Activated CD8-positive, alpha-beta memory T cell treated with anti-CD3 and anti-CD28 coated beads for 24 hours (primary cell): ENCODE measurements at places on chromosomes 1 and 21.

- no peak for DNase-seq
These were observed 33.3 kb upstream of the KIF26B start for GRCh38 chr1:245121523-245121922.

GRCh38 chr1:46285730-46286477, 17.5 kb downstream of the LRRC41 start:
- peak; percentile 71 for DNase-seq

DNA sequence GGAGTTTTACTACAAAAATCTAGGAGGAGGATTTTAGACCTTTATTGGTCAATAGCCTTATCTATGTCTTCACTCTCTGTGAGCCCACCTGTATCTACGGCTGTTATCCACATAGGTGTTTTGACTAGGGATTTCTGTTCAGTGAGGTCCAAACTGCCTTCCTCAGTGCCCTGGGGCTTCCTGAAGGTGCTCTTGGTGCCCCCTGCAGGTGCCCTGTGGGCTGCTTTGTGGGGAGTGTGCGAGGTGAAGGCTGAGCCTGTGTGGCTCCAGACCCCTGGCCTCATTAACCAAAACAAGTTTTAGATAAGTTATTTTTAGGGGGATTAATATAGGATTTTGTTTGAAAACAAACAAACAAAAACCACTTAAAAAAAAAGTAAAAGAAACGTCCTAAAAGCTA, 122.5 kb downstream of the KIF26B start:
- no peak for DNase-seq

DNA sequence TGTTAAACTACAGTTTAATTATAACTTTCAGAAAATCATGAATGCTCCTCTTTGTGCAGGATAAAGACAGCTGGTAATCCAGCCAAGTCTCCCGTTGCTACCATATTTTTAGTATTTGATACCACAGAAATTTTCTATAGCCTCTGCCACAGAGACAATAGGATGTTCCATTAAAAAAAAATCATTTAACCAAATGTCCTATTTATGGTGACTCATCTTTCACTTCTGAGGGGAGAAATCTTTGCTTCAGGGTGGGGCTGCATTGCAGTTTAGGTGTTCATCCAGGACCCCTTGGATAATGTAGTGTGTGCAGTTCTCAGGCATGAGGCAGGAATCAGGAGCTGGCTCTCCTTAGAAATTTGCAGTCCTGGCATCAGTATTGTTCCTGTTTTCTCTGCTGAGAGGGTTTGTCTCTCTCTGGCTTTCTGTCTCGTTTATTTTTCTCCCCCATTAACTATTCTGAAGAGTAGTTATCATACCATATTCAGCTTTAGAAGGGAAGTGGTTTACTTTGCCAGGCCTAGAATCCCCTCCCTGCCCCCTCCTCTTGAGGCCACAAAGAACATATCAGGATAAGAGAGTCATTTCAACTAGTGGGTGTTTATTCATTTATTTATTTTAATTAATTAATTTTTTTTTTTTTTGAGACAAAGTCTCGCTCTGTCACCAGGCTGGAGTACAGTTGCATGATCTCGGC, 3.1 kb downstream of the PRUNE1 start:
- DNase-seq, result no peak

GRCh38 chr1:209829716-209830115, 1.9 kb downstream of the UTP25 start:
- DNase-seq, result no peak

- DNase-seq, result no peak
These were observed 9.2 kb upstream of the TACSTD2 start for GRCh38 chr1:58586271-58586670.

GRCh38 chr1:166980383-166980782, 5.0 kb upstream of the ILDR2 start:
- no peak for DNase-seq

GRCh38 chr1:25615172-25615541, 1.4 kb upstream of the MAN1C1 start:
- no peak for DNase-seq

DNA sequence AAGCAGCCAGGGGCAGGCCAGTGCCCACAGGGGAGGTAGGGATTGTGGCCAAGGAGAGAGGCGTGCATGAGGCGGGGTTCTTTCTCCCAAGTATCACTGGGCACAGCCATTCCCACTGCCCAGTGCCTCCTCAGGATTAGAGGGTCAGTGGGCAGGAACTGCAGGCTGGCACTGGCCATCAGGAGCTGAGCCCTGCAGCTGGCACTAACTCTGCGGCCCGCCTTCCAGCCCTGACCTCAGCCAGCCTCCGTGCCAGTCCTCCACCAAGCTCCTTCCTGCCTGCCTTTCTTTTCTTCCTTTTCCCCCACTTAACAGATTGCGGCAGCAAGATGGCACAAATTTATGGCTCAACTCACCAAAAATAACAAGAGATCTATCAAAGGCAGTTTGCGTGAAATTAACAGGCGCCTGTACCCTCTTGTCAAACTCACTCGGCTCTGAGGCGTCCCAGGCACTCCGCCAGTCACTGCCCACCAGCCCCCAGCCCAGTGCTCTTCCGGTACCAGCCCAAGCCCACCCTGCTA, 11.1 kb downstream of the ADGRB2 start:
- no peak for DNase-seq

DNA sequence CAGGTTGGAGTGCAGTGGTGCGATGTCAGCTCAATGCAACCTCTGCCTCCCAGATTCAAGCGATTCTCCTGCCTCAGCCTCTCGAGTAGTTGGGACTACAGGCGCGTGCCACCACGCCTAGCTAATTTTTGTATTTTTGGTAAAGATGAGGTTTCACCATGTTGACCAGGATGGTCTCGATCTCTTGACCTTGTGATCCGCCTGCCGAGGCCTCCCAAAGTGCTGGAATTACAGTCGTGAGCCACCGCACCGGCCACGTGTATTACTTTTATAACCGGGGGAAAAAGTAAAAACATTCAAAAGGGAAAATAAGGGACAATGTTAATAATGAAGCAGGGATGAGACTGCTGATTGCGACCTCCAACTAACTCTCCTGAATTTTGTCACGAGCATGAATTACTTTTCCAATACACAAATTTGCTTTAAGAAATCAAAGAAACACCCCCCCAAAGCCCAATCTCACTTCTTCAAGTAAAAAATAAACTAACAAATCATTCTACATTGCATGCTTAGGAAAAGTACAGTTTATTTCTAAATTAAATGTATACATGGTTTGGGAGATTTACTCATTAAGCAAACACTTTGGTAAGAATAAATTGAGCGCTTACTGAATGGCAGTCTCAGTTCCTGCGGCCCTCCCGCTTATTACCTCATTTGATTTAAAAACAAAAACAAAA, 521 bp upstream of the ZBED6 start:
- no peak for DNase-seq

DNA sequence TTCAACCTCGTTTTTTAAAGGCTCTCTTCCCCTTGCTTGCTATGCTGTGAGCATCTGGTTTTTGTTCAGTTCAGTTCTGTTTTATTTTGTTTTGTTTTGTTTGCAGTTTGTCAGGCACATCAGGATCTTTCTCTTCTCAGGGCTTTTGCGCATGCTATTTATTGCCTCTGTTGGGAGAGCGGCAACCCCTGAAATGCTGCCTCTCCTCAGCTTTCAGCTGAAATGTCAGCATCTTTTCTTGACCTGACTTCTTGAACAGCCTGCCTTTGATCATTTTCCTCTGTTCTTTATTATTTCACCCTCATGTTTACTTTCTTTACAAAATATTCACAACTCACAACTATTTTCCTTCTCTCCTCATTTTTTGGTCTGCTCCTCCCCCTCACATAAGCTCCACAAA, 50.4 kb upstream of the RC3H1 start:
- DNase-seq, result no peak

DNA sequence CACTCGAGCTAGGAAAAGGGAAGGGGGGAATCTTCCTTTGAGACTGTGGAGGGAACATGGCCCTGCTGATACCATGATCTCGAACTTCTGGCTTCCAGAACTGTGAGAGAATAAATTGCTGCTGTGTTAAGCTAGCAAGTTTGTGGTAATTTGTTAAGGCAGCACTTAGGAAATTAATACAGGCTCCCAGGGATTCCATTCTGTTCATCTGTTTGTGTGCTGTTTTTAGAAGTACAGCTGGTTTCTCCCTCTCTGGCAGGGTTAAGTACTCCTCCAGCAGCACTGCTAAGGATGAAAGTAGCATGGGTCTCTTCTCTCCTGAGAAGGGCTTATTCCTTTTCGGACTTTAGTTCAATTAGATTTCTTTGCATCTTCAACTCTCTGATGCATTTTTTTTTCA, 268.3 kb downstream of the HHIPL2 start:
- no peak for DNase-seq

GRCh38 chr21:21232320-21232719, 234.1 kb downstream of the NCAM2 start:
- no peak for DNase-seq

DNA sequence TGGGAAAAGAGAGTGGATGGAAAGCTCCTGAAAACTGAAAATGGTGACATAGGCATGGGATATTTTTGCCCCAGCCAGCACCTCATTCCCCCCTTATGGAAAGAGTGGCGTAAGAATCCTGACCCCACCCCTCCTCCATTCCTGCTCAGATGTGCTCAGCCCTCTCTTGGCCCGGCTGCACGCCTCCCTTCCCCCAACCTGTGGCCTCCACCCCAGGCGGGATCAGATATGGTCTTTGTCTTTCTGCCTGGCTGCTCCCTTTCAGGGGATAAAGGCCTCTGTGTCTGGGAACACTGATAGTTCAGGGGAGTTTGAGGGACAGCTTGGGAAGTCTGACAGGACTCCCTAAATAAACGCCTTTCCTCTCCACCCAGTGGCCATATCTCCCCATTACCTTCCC, 49.8 kb downstream of the KIRREL1 start:
- DNase-seq, result no peak

GRCh38 chr1:76868916-76869315, 1.6 kb downstream of the ST6GALNAC5 start:
- no peak for DNase-seq

- no peak for DNase-seq
These were observed 23.9 kb downstream of the MEF2D start for GRCh38 chr1:156476501-156477298.

GRCh38 chr1:109655615-109656519, at the start of gene GSTM4:
Gene GSTM4, plus strand, starts transcription at chr1:109656099. Its CDS starts 291 bp downstream, at chr1:109656390.
- peak; percentile 90 for DNase-seq

DNA sequence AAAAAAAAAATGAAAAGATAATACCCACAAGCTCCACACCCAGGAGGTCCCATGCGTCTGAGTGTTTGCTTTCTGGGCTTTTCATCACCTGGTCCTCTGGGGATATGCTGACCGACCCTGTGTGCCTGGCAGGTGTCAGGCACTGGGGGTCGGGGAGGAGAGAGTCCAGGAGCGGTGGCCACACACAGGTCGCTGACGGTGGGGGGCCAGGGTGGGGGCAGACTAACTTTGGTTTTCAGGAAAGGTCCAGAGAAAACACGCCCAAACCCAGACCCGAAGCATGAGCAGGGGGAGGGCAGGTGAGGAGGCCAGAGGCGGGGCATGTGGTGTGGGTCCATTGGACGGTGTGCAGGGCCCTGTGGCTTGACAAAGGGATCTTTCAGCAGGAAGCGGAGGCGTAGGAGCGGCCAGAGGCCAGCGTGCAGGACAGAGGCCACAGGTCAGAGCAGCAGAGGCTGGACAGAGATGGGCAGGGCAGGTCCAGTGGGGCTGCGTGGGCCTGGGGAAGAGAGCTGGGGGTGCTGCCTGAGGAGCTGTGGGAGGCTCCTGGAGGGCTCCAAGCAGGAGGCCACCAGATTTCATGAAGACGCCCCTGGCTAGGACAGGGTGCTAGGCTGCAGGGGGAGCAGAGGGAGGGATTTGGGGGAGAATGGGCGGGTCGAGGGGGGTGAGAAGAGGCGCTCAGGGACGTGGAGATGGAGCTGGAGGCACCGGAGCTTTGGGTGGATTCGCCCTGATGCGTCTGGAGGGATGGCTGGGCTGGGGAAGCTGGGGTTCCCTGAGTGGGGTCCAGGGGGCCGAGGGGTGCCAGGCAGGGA, 15.8 kb downstream of the RNF223 start:
- no peak for DNase-seq

GRCh38 chr1:10340930-10341590, 57.8 kb upstream of the PGD start:
- no peak for DNase-seq

GRCh38 chr1:31834501-31834900, 18.7 kb upstream of the SPOCD1 start:
- DNase-seq, result no peak

GRCh38 chr1:76727520-76727919, 139.8 kb upstream of the ST6GALNAC5 start:
- no peak for DNase-seq

DNA sequence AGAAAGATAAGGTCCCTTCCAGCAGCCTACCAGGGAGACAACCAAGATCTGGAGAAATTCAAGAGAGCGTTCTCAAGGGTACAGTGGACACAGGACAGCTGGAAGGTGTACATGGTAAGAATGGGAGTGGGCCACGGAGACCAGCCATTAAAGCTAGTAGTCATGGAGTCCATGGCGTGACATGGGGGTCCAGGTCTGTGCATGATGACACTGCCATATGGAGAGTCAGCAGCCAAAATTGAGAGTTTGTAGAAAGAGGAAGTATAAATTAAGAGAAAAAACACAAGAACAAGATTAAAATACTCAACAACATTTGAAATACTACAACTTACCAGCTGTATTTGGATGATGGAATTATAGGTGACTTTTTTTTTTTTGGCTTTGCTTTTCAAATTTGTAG, 7.9 kb upstream of the LORICRIN start:
- no peak for DNase-seq

DNA sequence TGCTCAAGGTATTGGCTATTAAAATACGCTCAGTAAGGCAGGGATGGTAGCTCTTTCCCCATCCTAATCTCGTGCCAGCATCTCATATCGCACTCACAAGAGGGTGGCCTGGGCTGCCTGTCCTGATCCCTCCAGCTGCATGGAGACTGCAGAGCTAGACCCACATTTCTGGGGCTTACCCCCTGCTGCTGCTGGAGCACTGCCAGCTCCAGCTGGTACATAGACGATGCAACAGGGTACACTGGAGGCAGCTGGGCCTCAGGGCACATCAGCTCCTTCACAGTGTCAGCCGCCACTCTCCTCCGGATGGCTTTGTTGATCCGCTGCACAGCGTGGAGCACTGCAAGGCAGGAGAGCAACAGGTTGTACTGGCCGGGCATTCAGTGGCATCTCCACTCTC, 16.0 kb downstream of the IQGAP3 start:
- no peak for DNase-seq

- no peak for DNase-seq
These were observed 745 bp upstream of the ANP32E start for GRCh38 chr1:150236614-150237100.

DNA sequence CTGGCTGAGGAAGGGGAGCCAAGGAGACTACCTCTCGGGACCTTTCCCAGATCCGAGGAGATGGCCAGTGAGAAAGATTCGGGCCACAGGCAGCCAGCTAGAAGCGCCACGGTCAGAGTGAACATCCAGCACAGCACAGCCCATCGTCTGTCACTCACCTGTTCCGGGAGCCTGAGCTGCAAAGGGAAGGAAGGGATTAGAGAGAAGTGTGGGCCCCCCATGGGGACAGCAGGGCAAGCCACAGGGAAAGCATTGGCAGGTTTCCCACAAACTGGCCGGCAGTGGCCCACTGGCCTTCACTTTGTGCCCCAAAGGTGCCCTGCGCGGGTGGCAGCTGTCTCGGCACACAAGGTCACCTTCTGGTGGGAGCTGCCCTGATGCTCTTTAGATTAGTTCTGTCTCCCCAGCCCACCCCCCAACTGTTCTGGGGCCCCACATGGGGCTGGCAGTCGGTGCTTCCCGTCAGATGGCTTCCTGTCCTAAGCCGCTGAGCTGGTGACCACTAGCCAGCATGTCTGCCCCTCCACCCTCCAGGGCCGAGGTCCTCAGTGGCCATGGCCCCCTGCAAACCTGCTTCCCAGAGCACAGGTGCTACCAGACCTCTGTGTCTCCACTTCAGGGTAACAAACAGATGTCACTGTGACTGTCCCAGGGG, 56.7 kb downstream of the LACTBL1 start:
- DNase-seq, result no peak
